Activated CD8-positive, alpha-beta memory T cell treated with anti-CD3 and anti-CD28 coated beads, Interleukin-2, amount 10 ng/mL, durations not matched to agents 7 days and 5 days (primary cell): ENCODE measurements at places on chromosomes 2 and 18.

DNA sequence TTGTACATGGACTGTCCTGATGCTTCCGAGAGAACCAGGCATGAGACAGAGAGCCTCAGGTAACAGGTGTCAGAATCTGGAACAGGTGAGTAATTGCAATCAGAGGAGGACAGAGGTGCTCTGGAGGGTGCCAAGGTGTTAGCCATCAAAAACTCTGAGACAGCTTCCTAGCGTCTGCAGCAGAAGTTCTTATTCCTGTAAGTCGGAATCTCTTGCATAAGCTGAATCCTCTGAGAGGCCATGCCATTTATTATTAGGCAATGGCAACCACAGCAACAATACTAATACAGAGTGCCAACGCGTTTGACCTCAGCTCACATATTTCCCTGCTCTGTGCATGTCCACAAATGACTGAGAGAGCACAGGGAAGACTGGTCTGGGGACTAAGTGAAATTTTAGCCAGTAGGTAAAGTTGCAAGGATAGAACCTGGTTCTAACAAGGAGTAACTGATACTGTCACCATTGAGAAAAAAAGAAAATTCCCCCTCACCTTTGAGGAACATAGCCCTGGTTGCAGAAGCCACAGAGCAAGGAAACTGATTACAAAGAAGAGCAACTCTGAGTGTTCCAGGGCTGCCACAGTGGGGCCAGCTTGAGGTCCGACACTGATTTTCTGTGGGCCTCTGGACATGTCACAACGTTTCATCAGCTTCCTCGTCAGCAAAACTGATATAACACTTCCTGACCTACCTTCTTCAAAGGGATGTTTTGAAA is 55.1 kb upstream of the ACSL3 start:
- DNase-seq, result no peak

- no peak for DNase-seq
These were observed 111.1 kb upstream of the CAB39 start for GRCh38 chr2:230601510-230601909.

DNA sequence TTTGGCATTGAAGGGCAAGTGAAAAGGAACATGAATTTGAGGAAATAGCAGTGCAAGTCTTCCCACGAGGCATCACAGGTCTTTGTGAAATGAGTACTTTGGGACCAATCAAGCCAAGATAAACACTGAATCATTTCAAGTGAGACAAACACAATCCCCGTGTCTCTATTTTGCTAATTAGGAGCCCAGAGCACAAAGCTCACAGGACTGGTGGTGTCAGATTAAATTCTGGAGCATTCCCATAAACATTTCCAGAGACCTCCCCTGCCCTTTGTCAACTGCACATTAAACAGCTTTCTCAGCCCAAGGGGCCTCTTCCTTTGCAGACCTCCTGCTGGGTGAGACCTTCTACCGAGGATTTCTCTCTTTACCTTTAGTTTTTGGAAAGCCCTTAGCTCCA is 50.7 kb downstream of the DAPL1 start:
- no peak for DNase-seq

DNA sequence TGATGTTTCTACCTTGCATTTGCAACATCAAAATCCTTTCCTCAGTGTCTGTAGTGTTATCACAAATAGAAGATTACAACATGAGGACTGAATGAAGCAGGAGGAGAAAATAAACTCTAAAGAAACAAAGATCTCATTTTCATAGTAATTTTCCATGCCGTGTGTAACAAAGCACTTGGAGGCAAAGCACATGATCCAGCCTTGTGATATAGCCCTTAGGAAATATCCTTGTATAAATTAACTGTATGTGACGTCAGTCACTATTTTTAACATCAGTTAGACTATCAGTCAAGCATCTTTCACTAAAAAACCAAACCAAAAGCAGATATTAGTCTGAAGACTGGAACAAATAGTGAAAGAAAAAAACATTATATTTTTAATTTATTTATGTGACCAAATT is 492.1 kb upstream of the CNTNAP5 start:
- DNase-seq, result no peak

DNA sequence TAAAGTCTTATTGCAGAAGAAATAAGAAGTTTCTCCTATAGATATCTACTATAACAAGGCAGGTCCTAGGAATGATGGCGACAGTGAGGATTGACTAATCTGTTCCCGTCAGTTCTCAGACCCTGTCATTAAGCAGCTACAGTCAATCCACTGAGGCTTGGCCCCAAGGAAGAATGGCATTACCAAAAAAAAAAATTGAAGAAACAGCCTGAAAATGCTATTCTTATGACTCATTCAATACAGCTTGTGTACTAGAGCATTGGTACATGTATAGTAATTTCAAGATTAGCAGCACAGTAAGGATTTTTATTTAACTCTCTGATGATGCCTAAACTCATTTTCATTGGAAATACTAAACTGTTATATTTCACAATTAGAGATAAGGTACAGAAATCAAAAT is 1096.1 kb upstream of the NXPH2 start:
- no peak for DNase-seq

GRCh38 chr2:60972889-60973656 is 44.4 kb upstream of the PEX13 start:
- no peak for DNase-seq

GRCh38 chr18:24095976-24096375 is 42.9 kb upstream of the CABYR start:
- DNase-seq, result no peak

GRCh38 chr2:218312267-218312756 is 20.0 kb upstream of the TMBIM1 start:
- no peak for DNase-seq

DNA sequence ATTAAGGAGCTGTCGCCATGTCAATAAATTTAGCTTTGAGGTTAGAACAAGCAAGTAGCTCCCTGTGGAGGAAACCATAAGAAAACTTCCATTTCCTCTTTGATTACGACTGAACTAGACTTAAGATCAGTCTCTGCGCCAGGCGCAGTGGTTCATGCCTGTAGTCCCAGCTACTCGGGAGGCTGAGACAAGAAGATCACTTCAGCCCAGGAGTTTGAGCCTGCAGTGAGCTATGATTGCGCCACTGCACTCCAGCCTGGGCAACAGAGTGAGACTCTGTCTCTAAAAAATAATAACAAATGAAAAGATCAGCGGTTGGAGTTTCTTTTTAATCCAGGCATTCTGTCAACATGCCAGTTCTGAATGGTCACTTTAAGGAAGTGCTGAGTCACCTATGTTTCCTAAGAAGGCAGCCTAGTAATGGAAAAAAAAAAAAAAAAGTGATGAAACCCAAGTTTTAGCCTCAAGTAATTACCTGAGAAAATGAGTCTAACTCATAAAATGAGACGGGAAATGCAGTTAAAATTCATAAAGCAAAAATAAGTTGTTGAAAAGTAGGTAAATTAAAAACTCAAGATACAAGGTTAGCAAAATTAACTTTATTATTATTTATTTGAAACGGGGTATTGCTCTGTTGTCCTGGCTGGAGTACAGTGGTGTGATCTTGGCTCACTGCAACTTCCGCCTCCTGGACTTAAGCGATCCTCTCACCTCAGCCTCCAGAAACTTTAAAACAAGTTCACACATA is 10.2 kb downstream of the C18orf32 start:
- DNase-seq, result no peak

GRCh38 chr2:186515376-186515775 is 29.3 kb downstream of the ZC3H15 start:
- DNase-seq, result no peak

- DNase-seq, result no peak
These were observed 55.6 kb downstream of the THADA start for GRCh38 chr2:43540021-43540779.

- DNase-seq, result no peak
These were observed 40.5 kb upstream of the ATG16L1 start for GRCh38 chr2:233210843-233211547.

DNA sequence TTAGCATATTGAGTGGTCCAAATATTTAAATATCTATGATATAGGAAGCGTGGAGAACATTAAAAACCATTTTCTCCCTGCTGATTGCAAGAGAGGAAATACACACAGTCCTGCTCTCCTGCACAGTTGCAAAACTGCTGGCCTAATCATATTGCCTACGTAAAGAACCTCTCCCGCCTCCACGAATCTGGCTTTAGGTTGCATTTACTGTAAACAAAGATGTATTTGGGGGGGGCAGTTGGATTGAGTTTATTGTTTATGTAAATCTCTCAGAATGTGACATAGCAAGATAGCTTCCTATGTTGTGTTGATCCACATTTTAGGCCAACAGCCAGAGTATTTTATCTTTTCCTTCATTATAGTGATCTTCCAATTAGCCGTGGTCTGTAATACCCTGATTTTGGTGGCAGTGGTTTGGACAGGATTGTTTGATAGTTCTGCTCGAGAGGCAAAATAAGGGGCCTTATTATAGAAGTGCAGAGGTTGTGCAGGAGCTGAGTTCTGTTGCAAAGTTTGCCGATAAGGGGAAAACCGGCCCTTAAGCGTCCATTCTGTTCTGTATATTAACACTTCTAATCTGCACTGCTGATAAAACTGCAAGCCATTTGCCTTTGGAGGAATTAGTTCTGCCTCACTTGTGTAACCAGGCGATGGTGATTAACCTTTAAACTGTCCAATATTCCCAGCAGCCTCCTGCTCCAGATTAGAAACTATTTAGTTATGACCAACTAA is 101.6 kb upstream of the SIX3 start:
- DNase-seq, result no peak

DNA sequence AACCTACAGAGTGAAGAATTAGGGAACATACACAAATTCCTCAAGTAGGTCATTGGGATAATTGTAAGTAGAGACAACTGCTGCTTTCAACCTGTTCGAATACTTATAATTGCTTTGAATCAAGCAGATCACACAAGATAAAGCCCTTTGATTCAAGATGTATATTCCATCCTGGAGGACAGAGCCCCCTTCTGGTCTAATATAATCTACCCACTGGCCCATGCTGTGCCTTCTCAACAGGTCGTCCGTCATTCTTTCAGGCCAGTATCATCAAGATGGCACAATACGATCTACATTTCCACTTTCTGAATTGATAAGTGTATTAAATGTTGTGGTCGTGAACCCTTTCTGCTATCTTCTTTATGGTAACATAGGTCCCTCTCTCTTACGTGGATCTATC is 387.0 kb upstream of the CDH19 start:
- no peak for DNase-seq

- no peak for DNase-seq
These were observed 9.7 kb downstream of the GREB1 start for GRCh38 chr2:11543337-11544216.

DNA sequence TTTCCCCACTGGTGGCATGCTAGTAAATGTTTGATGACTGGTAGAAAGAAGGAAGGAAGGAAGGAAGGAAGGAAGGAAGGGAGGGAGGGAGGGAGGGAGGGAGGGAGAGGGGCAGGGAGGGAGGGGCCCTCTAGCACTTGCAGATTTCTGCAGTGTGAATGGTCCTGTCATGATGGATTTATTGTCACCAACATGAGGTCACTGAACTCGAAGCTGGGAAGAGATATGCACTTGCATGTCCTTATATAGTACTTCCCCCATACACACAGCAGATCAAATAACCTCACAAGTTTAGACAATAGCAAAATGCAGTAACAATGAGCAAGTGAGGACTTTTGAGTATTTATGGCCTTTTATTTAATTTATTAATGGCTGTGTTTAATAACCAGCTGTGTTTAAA is 44.5 kb upstream of the CXCR4 start:
- no peak for DNase-seq

- peak; percentile 71 for DNase-seq
These were observed 43.0 kb upstream of the RAB6C start for GRCh38 chr2:129936334-129936934.

DNA sequence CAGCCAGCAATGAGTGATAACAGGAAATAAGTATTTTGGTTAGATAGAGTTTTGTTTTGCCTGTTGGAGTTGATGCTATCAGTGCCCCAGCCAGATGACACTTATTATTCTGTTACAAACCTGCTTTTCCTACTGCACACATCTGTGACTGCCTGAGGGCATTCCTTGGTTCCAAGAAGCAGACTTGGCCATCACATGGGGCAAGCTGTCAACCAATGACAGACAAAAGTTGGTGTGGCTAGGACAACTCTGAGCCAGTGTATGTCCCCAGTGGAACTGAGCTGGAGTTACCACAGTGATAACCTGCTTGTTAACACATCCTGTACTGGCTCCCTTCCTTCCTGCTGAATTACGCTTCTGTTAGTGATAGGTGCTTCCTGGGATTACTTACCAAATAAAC is 54.5 kb downstream of the FAM171B start:
- DNase-seq, result no peak
